Activated naive CD8-positive, alpha-beta T cell treated with anti-CD3 and anti-CD28 coated beads, Interleukin-2, amount 50 U/mL, for 16 hours (primary cell): ENCODE measurements at places on chromosomes 3 and 15.
A peak's percentile ranks its signal among the peaks of the same experiment; 100 is the strongest.

DNA sequence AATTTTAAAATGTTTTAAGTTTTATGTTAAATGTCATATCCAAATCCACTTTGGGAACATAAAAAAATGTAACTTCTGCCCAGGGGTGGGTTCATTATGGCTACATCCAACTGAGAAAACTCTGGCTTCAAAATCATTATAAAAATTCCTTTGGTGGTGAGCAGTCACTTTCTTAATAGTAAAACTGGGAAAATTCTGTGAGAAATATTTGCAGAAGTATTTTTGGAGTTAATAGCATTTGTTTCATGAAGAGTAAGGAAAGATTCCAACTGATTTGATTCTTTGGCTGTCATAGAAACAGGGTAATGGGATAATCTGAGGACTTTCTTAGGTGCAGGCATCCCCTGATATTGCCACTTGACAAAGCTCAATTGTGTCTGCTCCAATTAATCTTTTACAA lies 38.8 kb downstream of the CPA3 start:
- no peak for DNase-seq

DNA sequence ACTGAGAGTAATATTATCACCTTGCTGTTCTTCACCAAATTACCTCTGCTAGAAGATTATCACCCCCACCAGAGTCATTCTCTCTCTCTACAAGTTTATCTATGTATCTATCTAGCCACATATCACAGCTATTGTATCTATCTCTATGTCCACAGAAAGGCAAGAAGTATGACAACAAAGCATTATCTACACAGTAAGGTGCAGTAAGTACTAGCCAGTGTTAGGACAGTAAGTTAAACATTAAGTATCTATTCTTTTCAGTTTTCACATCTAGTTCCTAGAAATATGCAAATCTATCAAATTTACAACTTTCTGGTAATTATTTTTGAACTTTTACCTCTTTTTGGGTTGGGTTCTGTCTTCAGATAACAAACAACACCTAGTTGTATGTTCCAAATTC lies 26.5 kb upstream of the XXYLT1 start:
- DNase-seq, result no peak

DNA sequence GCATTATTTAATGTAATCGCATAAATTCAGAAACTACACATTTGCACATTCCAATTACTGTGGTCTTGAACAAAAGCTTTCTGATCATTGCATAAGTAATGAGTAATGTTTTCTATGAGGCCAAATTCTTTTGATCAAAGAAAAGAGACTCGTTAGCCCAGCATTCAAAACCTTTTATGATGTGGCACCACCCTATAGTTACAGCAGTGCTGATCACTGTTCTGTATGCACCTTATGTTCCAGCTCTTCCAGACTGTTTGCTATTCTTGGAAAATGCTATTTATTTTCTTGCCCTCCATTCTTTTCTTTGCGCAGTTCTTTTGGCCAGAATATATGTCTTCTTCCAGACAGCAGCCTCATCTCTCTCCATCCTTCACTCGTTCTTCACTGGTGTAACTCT lies 42.3 kb downstream of the MAP3K13 start:
- DNase-seq, result no peak

GRCh38 chr3:174325834-174326700 lies 533.1 kb upstream of the NAALADL2 start:
- no peak for DNase-seq

DNA sequence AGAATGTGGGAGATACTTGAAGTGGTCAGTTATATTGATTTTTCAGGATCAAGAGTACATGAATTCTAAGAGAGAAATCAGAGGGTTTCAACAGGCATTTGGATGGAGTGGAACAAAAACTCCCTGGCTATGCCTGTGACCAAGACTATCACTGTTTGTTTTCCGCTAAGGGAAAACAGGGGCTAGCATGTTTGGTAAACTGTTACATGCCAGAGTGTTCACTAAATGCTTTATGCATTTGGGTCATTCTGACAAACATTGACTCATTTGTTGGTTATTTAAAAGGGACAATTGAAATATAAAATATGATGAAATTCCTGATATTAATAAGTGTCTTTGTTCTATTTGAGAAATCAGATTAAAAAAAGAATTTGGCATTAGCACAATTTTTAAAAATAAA lies 603.9 kb upstream of the KCNMB2 start:
- DNase-seq, result no peak

DNA sequence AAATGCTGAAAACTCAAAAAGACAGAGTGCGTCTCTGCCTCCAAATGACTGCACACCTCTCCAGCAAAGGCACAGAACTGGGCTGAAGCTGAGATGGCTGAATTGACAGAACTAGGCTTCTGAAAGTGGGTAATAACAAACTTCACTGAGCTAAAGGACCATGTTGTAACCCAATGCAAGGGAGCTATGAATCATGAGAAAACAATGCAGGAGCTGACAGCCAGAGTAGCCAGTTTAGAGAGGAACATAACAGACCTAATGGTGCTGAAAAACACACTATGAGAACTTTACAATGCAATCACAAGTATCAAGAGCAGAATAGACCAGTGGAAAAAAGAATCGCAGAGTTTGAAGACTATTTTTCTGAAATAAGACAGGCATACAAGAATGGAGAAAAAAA lies 10.1 kb upstream of the AVEN start:
- no peak for DNase-seq

GRCh38 chr3:4712109-4712508 lies 219.0 kb downstream of the ITPR1 start:
- no peak for DNase-seq

DNA sequence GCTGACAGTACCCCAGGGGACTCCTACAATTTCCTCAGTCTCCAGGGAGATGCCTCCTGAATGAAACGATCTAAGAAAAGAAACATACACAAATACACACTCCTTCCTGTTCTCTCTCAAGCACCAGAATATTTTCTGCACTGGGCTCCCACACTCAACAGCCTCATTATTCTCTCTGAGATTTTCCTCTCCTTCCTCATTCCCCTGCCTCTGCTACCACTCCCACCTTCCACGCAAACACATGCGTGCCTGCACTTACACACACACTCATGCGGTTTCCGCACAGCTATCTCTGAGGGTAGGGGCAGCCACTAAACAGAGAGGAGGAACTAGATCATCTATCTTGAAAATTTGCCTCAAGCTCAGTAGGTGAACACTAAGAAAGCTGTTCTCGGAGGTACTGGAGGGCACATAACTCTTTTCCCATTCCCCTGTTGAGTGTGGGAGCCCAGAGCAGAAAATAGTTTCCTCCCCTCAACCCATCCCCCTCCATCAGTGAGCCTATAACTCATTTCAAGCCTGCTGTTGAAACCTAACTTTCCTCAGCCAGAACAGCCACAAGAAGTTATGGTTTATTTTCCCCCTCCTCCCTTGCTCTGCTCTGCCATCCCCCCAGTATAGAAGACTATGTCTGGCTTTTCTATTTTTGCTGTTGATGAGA lies 30.5 kb upstream of the TIPARP start:
- DNase-seq, result no peak

GRCh38 chr15:36803773-36804172 lies 224.3 kb downstream of the CDIN1 start:
- DNase-seq, result no peak

- DNase-seq, result no peak
These were observed 45.7 kb upstream of the ADGRG7 start for GRCh38 chr3:100563652-100564211.

- DNase-seq, result peak; percentile 57
These were observed at the start of gene PLS1 for GRCh38 chr3:142595951-142596725. Gene PLS1 (plus strand): TSS chr3:142596393. CDS start chr3:142664238, 67,845 bp downstream.

GRCh38 chr3:134600685-134601463 lies 49.9 kb downstream of the KY start:
- DNase-seq, result no peak

GRCh38 chr3:112116748-112117186 lies 16.3 kb downstream of the GCSAM start:
- no peak for DNase-seq

DNA sequence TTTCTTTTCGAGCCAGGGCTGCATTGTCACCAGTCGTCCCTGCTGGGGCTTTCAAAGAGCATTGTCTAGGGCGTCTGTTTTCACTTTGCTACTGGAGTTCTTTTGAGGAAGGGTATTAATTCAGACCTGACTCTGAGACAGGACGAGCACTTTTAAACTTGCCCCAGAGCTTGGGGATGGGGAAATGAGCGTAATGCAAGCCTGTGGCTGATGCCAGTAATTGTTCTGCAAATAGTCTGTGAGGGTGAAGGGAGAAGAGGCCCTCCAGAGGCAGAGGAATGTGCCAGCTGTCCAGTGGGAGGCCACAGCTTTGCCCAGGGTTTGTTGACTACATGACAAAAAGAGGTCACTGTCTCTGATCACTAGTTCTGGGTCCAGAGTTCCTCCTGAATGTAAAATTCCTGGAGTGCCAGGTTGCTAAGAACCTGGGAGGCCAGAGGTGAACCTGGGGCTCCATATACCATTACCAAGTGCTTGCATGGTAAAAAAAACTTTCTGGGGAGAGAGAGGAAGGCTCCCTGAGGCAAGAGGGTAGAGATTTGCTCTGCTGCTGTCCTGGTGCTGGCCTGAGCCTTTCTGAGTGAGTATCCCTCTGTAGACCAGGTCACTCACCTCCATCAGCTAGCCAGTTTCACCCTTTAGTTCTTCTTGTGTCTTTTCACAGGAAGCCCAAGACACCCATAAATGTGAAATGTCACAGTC lies 14.8 kb downstream of the EEFSEC start:
- no peak for DNase-seq

DNA sequence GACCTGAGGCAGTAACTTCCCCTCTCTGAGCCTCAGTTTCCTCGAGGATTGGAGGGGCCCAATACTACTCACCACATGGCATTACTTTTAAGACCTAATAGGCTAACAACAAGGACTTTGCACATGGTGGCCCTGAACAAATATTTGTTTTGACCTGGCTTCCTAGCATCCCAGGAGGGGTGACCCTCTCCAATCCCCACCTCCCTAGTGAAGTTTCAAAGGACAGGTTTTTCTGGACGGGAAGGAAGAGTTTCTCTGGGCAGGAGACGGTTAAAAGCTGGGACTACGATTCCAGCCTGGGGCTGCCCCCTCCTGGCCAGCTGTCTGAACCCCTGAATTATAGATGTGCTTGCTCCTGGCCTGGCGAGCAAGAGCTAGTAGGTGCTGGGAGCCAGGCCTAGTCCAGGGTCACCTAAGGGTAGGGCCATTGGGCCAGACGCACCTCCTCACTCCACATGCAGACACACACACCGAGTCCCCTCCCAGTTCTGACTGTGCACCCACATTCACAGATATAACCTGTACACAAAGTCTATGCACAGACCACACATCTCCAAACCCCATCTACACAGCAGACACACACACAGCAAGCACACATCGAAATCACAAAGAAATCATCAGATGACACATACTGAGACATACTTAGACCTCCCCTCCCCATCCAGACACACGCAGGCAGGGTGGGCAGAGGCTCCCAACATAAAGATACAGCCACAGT lies 2.7 kb upstream of the ISL2 start:
- no peak for DNase-seq

GRCh38 chr15:68402432-68403160 lies 29.4 kb downstream of the ITGA11 start:
- no peak for DNase-seq

- no peak for DNase-seq
These were observed 128.3 kb downstream of the ATP10A start for GRCh38 chr15:25734680-25735355.

- no peak for DNase-seq
These were observed 54.0 kb downstream of the MBNL1 start for GRCh38 chr3:152322756-152323155.

DNA sequence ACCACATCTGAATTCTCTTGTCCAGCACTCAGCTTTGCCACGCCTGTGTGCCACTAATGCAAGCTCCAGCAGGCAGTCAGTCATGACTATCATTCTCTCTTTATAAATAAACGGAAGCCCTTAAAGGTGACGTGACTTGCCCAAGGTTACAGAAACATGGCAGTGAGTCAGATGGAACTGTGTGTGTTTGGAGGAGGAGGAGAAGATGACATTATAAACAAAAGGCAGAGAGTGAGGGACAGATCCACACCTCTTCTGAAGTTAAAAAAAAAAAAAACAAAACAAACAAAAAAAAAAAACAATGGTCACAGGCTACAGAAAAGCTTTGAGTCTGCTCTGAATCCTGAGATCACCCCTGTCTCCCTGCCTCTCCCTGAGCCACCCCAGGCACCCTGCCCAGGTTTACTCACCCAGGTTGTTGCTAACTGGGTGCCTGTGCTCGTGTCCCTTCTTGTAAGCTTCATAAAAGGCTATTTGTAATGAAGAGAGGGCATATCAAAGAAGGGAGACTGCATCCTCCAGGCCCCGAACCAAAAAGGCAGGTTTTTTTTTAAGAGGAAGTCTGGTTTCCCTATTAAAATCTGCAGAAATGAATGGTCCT lies 119.7 kb upstream of the PHLDB2 start:
- no peak for DNase-seq

DNA sequence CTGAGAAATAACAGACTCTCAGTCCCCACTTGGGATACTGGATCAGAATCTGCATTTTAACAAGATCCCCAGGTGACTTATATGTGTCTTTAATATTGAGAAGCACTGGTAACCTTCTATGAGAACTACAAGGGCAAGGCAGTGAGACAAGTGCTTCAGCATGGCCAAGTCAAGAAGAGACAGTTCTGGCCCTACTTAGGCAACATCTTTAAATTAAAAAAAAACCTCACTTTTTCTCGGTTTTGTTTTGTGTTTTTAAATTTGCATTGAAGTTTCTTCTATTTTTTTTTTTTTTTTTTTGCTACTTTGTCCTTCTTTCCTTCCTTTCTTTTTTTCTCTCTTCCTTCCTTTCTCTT lies 42.5 kb upstream of the SPTSSB start:
- DNase-seq, result no peak

DNA sequence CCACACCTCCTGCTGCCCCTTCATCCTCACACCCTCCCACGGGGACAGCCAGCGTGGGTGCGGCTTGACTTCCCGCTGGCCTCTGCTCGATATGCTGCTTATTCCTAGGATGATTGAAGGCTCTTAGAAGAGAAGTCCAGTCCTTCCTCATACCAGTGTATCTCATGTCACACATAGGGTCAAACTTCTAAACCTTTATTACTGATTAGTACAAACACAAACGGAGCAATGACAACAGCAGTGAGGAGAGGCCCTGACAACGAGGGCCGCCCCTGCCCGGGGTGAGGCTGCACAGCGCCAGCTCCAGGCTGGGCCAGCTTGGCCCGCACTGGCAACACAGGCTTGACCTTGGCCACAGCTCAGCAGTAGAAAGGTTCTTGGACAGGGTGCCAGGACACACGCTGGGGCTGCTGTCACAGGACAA lies 3.7 kb downstream of the CIB1 start:
- no peak for DNase-seq

GRCh38 chr3:161890147-161890625 lies 393.6 kb downstream of the OTOL1 start:
- DNase-seq, result no peak

GRCh38 chr15:29616512-29616911 lies 205.8 kb downstream of the TJP1 start:
- no peak for DNase-seq

DNA sequence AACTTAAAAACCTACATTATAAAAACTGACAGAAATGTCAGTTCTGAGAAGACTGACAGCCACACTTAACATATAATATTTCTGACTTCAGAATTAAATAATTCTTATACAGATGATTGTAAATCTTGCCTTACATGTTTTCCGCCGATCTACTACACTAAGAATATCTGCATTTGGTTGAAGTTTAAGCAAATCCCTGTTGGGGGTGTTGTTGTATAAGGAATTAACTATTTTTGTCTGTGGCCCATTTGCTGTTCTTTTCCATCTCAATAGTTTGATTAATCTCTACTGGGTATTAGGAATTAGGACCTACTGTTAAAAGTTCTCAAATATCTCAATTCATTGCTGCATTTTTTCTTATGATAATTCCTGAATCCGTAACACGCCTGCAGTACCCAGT lies 838.3 kb upstream of the ROBO1 start:
- no peak for DNase-seq

GRCh38 chr15:29319823-29320222 lies 50.2 kb upstream of the NSMCE3 start:
- no peak for DNase-seq
